ENCODE measurements at places on chromosomes 2 and 18.

DNA sequence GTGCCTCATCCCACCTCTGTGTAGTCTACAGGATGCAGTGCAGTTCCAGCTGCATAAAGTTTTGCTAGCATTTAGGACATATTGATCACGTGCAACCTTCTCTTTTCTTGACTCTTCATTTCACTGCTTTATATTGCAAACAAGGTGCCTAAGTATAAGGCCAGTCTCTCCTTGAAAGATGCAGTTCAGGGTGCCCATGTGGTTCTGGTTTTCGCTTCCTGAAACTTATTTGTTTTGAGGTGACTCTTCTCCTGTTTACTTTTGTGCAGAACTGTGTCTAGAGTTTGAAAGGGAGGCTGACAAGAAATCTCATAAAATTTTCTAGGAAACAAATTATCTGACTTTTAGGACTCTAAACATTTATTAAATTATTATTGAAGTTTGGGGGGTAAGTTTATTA lies 189.9 kb downstream of the UBE2E3 start:
- DNase-seq, result no peak

DNA sequence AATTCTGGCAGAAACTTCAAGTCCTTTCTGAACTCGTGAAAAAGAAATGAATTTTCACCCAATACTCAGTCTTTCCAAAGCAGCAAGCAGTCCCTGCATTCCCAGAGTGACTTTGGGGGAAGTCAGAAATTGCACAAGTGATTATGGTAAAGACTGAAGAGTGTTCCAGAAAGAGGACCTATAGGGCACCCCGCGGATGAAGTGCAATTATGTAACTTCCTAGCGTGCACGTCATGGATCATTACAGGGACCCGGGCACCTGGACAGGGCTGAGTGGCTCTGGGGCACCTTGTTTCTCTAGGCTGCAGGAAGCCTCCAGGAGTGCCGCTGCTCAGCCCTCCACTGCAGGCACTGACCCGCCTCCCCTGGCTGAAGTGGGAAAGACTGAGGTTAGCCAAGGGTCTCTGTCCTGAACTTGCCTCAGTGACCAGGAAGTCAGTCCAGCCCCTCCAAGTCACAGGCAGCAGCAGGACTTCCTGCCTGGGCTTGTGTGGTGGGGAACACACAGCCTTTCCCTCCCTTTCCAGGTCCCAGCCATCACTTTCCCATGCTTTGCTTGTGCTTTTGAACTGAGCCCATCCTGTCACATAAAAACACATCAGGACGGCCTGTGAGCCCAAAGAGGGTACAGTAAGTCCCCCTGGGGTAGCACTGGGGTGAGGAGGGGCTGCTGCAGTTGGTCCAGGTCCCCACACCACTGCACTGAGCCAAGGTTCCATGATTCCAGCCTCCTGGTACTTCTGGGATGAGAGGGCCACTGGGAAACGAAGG lies 19.8 kb downstream of the TMEM185B start:
- DNase-seq, result no peak

- no peak for DNase-seq
Observed at GRCh38 chr2:55883357-55883756, 40.2 kb downstream of the EFEMP1 start.

DNA sequence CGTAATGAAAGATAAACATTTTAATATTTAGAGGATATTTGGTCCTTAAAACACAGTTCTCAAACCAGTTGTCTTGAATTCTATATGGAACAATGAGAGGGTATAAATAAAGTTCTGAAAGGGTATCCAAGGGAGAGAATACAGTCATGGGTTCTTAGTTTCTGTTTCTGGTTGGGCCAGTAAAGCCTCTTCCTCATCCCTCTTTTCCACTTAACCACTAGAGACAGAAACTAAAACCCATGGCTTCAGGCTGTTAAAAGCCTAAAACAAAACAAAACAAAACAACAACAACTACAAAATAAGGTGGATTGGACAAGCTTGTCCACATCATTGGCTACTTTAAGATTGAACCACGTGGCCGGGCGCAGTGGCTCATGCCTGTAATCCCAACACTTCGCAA lies 18.8 kb downstream of the COQ10B start:
- no peak for DNase-seq

DNA sequence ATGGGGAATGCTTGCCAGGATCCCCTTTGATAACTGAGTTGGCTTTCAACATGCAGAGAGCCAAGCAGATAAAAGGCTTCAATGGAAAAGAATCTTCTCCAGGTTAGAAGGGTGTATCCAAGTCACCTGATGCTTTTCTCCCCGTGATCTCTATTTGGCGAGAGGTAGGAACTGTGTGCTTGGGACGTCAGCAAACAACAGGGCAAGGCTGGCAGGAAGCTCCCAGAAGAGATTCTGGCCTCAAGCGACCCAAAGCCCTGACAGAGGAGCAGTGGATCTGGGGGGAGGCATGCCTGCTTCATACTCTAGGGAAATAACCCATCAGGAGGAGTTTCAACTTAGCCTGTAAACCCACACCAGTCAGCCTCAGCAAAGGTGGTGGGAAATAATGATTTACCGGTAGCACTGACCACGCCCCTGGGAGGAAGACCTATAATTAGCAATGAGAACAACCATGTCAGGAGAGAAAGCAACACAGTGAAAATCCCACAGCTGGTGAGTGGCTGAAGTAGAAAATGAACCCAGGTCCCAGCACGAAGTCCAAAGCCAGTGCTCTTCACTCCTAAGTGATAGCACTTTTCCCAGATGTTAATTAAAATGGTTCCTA lies 76.3 kb upstream of the SEC11C start:
- DNase-seq, result no peak

- no peak for DNase-seq
Observed at GRCh38 chr2:226891780-226892590, 56.1 kb downstream of the RHBDD1 start.

GRCh38 chr2:70009762-70010575 lies 48.5 kb upstream of the ASPRV1 start:
- DNase-seq, result no peak

All from T-helper 17 cell (primary cell).